ENCODE measurements at places on chromosomes 4 and X. TPM values are rescaled to one million over a fixed set of nuclear protein-coding genes. Genes with fewer than 3 reads are reported as not detected.

The MAGEA2B gene
- not detected for total RNA-seq

The C4orf36 gene
- total RNA-seq = 0.20 TPM

The SEC24B gene
- 16.9 TPM for total RNA-seq

The SSX2B gene
- not detected for total RNA-seq

The SMAD1 gene
- 17.4 TPM for total RNA-seq

The SUPT20HL2 gene
- total RNA-seq = not detected

The AMOT gene
- 0.98 TPM for total RNA-seq

The PCDH19 gene
- 0.06 TPM for total RNA-seq

The CCDC110 gene
- total RNA-seq = not detected

The CPE gene
- 2.1 TPM for total RNA-seq

The FANCB gene
- total RNA-seq = 6.4 TPM

The ARHGAP24 gene
- 1.3 TPM for total RNA-seq

The PSAPL1 gene
- not detected for total RNA-seq

The KLHL4 gene
- total RNA-seq = 5.8 TPM

The ATOH1 gene
- total RNA-seq = not detected

The ARX gene
- total RNA-seq = 0.20 TPM

The ZNF182 gene
- total RNA-seq = 4.4 TPM

The LIMCH1 gene
- 295 TPM for total RNA-seq

The DRP2 gene
- 0.35 TPM for total RNA-seq

Measured in NCI-H460 (cell line).